ENCODE measurements at places on chromosomes 4 and X.

- no peak for DNase-seq
These were observed 70.3 kb upstream of the NDP start for GRCh38 chrX:44043496-44043895.

- DNase-seq = no peak
These were observed 10.2 kb upstream of the GRIA3 start for GRCh38 chrX:123173833-123174232.

- DNase-seq = no peak
These were observed 145.4 kb downstream of the FNIP2 start for GRCh38 chr4:158914218-158914617.

DNA sequence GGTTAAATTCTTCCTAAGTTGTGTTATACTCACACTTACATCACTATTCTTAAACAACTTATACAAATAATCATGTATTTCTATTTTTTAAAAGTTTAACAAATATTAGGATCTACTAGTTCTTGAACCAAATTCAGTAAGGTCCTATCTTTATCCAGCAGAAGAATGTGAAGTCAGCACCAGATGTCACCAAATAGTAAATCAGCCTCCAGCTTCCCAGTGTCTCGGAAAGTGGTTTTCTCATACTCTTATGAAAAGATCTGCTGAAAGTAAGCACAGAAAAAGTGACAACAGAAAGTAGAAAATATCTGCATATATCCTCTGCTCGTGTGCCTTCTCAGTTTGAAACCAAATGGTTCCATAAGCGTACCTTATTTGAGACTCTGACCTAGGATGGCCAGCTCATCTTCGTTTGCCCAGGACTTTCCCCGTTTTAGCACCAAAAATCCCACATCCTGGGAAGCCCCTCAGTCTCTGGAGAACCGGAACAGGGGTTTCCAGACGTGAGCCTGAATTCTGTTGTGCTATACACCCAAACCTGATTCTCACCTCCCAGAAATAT lies 98.0 kb upstream of the DCLK2 start:
- DNase-seq = no peak

- DNase-seq = no peak
These were observed 250.7 kb downstream of the NAP1L3 start for GRCh38 chrX:93422693-93423092.

DNA sequence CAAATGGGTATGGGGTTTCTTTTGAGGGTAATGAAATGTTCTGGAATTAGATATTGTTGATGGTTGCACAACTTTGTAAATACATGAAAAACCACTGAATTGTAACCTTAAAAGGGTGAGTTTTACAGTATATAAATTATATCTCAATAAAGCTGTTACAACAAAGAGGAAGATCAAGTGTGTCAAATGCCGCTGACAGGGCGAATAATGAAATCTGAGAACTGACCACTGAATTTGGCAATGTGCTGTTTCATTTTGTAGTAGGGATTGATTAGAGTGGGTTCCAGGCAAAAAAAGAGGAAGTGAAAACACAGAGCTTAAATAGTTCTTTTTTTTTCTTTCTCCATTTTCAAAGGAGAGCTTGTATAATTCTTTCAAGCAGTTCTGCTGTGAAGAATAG lies 161.1 kb upstream of the NAP1L5 start:
- no peak for DNase-seq

DNA sequence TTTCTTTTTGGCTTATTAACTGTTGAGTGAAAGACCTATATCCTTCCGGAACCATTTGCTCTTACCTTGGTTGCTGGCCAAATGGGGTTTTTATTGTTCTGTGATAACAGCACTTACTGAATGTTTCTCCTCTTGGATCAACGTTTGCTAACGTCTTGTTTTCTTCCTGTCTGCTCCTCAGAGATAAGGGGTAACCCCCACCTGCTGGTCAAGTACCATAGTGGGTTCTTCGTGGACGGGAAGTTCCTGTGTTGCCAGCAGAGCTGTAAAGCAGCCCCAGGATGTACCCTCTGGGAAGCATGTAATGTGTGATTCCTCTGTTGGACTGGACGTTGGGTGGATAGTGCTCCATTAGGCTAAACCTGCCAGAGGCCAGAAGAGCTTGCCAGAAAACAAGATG lies 15.3 kb downstream of the BMX start:
- DNase-seq = no peak

DNA sequence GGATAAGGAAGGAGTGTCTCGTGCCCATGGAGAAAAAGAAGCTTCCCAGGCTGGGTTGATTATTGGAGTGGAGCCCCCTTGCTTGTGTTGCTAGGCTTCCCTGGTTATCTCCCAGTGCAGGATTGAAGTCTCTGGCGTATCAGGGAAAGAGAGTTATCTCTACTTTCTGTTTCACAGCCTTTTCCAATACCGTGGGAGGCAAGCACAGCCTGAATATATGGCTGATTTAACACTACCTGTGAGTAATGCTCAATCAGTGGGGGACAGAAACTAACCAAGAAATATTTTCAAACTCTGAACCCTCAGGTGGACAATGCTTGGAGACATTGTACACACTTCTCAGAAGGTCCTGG lies 65.2 kb downstream of the SERPINA7 start:
- no peak for DNase-seq

GRCh38 chr4:102388611-102389010 lies 43.3 kb upstream of the SLC39A8 start:
- no peak for DNase-seq

DNA sequence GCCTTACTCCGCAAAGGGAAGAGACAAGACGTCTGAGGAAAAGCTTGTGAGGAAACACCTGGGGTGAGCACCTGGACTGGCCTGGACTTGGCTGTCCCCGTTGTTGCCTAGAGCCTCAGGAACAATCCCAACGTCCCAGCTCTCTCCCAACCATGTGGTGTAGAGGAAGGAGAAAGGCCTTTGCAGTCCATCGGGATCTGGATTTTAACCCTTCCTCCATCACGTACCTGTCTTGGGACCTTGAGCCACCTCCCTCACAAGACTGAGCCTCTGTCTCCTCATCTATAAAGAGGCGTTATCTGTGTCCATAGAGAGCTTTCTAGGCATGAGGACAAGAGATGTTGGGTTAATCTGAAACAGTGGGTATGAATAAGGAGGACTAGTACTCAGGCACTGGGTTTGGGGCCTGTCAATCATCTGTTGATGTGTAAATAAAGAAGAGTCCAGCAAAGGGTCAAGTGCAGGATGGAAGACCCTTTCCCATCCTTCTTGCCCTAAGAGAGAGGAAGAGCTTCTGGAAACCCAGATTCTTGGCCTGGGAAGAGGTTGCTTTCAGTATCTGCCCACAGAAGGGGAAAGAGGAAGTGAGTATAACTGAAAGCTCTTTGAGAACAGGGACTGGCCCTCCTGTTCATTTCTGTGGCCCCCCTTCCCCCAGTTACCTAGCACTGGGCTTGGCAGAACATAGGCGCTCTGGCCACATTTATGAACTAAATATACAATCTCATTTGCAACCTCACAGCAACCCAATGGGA lies 137.1 kb downstream of the PJA1 start:
- DNase-seq = no peak
